SW480 (cell line): ENCODE measurements at places on chromosomes 11 and 22.

DNA sequence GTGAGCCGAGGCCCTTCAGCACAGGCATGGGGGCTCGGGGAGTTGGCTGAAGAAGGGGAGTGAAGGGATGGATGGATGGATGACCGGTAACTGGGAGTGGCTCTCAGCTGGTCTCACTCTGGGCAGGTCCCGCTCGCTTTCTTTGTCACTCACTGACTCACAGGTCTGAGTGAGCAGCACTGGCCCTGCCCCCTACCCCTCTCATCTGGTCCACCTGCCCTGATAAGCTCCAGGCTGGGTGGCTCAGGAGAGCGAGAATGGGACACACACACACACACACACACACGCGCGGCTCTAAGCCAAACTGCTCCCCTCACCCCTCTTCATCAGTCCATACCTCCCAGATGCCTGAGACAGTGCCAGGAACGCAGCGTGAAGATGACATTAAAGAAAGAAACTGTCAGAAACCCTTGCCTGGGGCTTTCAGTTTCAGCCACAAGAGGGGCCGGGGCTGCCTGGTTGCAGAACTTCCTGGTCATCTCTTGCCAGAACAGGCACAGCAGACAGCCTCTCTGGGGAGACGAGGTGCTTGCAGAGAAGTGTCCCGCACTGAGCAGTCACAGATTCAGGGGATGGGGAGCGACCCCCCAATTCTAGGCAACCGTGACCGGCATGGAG, 16.5 kb upstream of the SHISAL1 start:
- DNase-seq, result peak; percentile 25

DNA sequence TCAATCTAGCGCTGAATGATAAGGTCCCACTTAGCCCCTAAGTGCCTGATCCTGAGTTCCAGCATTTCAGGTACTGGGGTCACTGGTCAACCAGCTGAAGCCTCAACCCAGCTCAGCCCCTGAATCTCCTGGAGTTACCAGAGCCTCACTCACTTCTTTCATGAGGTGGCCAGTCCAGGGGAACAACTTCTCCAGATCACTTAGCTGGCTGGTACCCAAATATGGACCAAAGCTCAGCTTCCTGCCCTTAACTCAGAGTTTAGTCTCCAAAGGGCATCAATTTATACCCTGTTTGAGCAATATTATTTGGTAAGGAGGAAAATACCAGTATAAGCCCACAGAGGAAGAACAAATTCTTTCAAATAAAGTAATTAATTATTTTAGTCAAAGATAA, 105.6 kb downstream of the SLC1A2 start:
- no peak for DNase-seq

DNA sequence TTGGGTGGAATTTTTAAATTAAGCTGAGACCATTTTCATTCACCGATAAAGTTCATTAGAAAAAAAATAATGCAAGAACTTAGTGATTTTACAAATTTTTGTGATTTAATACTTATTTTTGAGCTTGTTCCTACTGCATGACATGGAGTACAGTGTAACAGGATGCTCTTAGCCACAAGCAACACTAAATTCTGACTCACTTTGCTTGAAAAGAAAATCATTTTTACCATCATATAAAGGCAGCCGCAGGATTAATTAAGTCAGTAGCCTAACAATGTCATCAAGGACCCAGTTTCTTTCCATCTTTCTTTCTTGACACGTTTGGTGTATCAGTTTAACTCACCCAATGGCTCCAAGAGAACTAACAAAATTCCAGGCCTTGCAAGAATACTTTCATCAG, 540.3 kb upstream of the LUZP2 start:
- no peak for DNase-seq

GRCh38 chr11:125750629-125751028, 4.5 kb downstream of the PATE1 start:
- DNase-seq, result no peak

DNA sequence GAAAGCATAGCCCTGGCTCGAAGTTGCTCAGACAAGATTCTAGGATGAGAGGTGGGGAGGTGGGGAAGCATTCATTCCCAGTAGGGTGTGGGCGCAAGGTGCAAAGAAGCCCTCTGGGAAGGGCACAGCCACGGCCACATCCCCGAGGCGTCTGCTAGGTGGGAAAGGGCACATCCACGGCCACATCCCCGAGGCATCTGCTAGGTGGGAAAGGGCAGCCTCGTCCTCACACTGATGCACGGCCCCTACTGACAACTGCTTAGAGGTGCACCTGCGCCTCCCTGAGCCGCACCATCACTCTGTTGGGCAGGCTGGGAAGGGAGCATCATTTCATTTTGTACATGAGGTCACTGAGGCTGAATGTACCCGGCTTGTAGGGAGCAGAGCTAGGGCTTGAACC, 94.6 kb upstream of the PITPNB start:
- DNase-seq, result no peak

DNA sequence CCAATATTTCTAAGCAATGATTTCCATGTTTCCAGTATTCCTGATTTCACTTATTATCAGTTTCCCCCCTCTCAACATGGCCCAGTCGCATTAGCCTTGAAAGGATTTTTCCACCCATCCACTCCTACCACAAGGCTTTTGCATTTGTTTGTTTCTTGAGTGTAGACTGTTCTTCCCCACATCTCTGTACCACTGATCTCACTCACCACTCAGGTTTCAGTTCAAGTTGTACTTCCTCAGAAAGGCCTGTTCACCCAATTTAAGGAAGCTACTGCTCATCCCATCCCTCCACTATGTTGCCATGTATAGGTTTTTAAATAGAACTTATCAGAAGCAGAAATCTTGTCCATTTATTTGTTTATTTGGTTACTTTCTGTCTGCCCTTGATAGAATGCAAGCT, 472.3 kb downstream of the FAM181B start:
- no peak for DNase-seq

- no peak for DNase-seq
These were observed 1.7 kb upstream of the LDHA start for GRCh38 chr11:18392434-18393321.

DNA sequence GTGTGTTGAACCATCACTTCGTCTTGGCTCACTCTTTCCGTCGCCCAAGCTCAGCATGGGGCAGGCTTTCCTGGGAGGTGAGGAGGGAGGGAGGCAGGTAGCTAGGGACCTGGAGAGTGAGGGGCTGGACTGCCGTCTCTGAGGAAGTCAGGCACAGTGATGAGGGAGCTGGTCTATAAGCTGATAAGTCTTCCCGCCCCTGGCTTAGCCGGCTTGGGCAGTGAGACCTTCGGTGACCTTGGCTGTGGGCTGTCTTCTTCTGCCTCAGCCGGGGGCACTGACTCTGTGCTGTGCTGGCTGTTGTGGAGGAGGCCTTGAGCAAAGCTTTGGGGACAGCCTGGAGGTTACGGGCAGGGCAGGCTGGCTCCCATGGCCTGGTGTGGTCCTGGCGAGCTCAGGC, 18.7 kb downstream of the GNAZ start:
- no peak for DNase-seq

GRCh38 chr11:9662273-9662672, 1.6 kb upstream of the SWAP70 start:
- no peak for DNase-seq

DNA sequence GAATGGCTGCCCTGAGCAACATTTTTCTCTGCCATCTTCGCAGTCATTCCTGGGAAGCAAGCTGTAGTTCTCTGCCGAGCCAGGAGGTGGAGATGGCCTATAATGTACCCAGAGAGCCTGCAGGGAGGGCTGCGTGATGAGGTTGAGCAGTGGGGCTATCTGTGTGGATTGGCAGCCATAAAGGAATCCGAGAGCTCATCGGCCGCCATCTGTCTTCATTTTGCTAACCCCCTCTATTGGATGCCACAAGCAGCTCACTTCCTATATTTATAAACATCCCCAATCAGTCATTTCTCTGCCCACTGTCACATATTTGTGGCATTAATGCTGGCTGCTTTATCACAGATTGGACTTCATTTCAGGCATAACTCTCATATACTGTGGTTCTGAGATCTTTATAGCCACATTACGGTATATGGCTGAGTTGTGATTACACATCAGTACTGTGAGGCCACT, 209.5 kb downstream of the NTM start:
- DNase-seq, result peak; percentile 79

DNA sequence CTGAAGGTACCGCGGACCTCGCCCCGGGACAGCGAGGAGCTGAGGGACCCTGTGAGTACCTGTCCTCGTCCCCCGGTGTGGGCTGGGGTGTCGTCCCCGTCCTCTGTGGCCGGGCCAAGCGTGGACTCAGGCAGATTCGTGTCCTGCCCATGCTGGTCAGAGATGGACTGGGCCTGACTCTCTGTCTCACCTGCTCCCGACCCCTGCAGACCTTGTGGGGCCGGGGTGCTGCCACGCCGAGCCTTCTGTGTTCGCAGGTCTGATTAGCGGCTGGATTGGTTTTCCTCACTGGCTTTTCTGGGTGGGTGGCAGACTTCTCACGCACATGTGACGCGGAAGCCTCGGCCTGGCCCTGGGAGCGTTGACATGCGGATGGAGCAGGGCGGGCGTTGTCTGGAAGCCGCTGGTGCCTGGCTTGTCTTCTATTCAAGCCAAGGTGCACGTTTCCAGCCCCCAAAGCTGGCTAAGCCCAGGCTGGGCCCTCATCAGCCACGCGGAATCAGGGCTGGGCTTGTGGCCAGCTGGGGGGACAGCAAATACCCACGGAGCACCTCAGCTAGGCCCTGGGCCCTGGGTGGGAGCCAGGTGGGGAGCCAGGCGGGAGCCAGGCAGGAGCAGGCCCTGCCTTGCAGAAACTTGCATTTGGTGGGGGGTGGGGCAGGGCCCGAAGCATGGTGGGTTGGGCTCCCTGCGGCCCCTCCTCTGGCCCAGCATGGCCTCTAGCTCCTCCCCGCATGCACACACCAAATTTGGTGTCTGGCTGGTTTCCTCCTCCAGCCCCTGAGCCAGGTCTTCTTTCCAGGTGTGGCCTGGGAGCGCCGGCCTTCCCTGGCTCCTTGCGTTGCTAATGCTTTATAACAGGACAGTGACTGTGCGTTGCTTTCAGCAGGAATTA, 7.0 kb downstream of the GRAMD4 start:
- peak; percentile 25 for DNase-seq

- DNase-seq, result peak; percentile 75
These were observed 1130.4 kb downstream of the LRRC4C start for GRCh38 chr11:40328890-40329614.

DNA sequence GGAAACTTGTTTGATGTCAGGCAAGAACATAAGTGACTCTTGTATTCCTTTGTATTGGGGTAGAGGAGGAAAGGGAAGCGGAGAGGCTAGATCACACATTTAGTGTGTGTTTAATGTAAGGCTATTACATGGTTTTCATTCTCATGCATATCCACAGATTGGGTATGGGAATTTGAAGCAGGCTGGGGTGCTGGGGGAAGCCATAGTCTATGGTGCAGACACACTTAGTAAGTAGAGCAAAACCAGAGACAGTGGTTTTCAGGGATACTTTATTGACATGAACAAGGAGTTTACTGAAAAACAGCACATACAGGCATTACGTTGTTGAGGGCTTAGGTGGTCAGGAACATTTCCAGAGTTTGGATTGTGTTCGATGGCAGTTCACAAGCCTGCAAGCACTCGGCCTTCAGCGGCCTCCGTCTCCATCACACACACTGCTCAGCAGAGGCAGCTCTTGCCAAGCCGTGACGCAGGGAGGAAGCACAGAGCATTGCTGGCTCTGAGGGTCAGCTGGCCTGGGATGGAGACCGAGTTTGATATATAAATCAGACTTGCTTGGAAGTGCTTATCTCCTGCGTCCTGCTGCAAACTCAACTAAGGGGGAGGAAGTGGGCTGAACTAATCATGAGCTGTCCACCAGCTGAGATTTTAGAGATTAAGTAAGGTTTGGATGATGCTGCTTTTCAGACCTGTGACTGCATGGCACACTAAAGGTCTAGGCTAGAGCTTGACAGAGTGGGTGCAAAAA, 25.3 kb downstream of the SCN3B start:
- no peak for DNase-seq

DNA sequence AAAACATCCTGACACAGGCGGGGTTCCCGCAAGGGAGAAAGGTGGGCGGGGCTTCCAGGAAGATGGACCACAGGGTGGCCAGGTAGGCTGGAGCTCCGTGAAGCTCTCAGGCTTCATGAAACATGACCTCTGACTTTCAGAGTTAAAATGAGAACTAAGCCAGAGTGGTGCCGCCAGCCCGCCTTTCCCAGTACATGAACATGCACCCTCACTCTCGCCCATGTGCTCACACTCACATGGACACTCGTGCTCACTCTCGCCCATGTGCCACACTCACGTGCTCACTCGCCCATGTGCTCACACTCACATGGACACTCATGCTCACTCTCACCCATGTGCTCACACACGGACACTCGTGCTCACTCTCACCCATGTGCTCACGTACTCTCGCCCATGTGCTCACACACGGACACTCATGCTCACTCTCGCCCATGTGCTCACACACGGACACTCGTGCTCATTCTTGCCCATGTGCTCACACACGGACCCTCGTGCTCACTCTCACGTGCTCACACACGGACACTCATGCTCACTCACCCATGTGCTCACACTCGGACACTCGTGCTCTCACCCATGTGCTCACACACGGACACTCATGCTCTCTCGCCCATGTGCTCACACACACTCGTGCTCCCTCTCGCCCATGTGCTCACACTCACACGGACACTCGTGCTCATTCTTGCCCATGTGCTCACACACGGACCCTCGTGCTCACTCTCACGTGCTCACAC, 10.0 kb downstream of the RNH1 start:
- peak; percentile 15 for DNase-seq

- peak; percentile 96 for DNase-seq
These were observed at the start of the genes BET1L and RIC8A for GRCh38 chr11:207208-207862. BET1L (minus strand) TSS chr11:207399; CDS start chr11:207321, 78 bp downstream. RIC8A (plus strand) TSS chr11:207708; CDS start chr11:208855, 1,147 bp downstream.

DNA sequence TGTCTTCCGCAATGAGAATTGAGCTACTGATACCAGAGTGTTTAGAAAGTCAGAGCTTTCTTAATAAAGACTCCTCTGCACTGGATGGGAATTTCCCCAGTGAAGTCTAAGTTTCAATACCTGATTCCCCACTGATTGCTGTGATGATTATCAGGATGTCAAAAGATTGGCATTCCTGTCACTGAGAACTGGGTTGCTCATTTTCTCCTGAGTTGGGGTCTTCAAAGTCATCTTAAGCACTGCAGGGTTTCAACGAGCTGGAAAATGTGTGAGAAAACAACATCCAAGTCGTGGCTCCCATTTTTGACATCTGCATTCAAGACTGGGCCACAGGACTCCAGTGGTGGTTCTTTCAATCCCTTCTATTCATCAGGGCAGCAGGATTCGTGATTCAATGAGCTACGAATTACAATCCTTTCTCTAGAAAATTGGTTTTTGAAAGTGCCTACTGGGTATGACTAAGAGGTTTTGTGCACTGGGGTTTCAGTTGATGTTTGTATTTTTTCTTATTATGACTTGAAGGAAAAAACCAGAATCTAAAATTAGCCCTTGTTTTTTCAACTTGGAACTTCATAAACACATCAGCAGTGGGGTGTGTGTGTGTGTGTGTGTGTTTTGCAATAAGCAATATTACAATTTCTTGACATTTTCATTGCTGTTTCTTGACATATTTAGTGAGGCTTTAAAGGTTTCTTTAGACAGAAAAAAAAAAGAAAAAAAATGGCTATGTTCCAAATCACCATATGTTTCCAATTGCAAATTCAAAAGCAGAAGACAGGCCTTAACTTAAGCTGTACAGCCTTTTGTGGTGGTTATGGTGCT, 233.0 kb downstream of the FAM76B start:
- no peak for DNase-seq

GRCh38 chr11:131737357-131737756, 366.9 kb downstream of the NTM start:
- DNase-seq, result no peak

- DNase-seq, result no peak
These were observed 73.5 kb upstream of the THY1 start for GRCh38 chr11:119496469-119496868.
